ENCODE measurements at places on chromosomes 2 and 18.

DNA sequence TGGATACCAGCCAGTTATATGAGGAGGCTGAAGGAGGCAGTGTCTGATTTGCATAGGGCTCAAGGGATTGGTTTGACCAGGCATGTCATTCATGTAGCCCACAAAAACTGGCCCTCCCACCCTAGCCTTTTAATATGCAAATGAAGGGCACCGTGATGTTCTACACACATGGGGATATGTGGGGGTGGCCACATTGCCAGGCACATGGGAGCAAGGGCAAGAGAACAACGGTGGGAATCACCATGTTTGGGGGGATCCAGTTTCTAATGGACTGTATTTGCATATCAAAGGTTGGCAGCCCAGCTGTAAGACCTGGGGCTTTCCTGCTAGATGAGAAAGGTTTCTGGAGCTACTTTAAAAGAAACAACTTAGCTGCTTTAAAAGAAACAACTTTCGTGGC lies 65.1 kb upstream of the SLC25A52 start:
- no peak for DNase-seq

DNA sequence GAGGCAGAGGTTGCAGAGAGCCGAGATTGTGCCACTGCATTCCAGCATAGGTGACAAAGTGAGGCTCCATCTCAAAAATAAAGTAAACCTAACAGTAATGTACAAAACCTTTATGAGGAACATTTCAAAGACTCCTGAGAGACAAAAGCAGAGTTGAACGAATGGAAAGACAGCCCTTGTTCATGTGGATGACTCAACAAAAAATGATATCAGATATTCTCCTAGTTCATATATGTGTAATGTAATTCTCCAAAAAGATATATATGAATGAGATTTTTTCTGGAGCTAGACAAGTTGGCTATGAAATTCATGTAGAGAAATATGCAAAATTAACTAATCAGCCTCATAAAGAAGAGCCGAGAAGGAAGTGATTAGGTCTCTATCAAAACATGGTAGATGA lies 61.7 kb downstream of the KIAA1328 start:
- DNase-seq = no peak

- no peak for DNase-seq
These were observed 74.9 kb downstream of the SGPP2 start for GRCh38 chr2:222499226-222499625.

GRCh38 chr18:76491473-76491775 lies 3.6 kb downstream of the ZNF516 start:
- DNase-seq = peak; percentile 50

- DNase-seq = peak; percentile 45
These were observed 49.2 kb downstream of the SIGLEC15 start for GRCh38 chr18:45874491-45875184.

GRCh38 chr18:22933966-22934423 lies 867 bp downstream of the RBBP8 start:
- no peak for DNase-seq

- DNase-seq = no peak
These were observed 481 bp downstream of the TMEM177 start for GRCh38 chr2:119679526-119679837.

DNA sequence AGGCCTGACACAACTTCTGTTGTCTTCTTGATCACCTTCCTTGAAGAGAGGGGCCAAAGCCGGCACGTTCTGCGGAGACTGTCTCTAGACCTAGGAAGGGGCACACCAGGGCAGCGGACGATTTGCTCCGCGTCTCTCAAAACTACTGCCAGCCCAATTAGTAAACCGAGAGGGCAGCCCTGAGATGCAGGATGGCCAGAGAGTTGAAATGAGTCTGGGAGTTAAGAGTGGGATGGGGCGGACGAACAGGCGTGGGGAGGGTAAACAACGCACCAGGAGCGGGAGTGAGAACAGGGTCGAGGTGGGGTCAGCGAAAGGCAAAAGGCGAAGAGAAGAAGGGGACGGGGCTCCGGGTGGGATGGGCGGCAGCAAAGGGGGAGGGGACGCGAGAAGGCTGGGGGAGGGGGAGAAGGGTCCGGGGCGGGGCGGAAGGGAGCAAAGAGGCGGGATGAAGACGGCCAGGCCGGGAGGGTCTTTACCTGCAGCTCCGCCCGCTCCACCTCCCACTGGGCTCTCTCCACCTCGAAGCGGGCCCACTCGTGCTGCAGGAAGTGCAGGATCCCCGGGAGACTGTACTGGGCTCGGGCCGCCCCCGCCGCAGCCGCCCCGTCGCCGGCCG lies 476 bp downstream of the STRN start:
- DNase-seq = peak; percentile 5

- no peak for DNase-seq
These were observed 187.2 kb downstream of the BCL11A start for GRCh38 chr2:60366135-60366712.

- no peak for DNase-seq
These were observed 4.2 kb upstream of the ATP6V1B1 start for GRCh38 chr2:70931376-70932000.

- no peak for DNase-seq
These were observed 262.4 kb downstream of the NDUFA10 start for GRCh38 chr2:239762655-239763269.

DNA sequence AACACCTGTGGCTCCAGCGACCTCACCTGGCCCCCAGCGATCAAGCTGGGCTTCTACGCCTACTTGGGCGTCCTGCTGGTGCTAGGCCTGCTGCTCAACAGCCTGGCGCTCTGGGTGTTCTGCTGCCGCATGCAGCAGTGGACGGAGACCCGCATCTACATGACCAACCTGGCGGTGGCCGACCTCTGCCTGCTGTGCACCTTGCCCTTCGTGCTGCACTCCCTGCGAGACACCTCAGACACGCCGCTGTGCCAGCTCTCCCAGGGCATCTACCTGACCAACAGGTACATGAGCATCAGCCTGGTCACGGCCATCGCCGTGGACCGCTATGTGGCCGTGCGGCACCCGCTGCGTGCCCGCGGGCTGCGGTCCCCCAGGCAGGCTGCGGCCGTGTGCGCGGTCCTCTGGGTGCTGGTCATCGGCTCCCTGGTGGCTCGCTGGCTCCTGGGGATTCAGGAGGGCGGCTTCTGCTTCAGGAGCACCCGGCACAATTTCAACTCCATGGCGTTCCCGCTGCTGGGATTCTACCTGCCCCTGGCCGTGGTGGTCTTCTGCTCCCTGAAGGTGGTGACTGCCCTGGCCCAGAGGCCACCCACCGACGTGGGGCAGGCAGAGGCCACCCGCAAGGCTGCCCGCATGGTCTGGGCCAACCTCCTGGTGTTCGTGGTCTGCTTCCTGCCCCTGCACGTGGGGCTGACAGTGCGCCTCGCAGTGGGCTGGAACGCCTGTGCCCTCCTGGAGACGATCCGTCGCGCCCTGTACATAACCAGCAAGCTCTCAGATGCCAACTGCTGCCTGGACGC lies 4.9 kb downstream of the GPR35 start:
- DNase-seq = no peak

- DNase-seq = no peak
These were observed 9.6 kb downstream of the CHMP1B start for GRCh38 chr18:11860594-11861450.

DNA sequence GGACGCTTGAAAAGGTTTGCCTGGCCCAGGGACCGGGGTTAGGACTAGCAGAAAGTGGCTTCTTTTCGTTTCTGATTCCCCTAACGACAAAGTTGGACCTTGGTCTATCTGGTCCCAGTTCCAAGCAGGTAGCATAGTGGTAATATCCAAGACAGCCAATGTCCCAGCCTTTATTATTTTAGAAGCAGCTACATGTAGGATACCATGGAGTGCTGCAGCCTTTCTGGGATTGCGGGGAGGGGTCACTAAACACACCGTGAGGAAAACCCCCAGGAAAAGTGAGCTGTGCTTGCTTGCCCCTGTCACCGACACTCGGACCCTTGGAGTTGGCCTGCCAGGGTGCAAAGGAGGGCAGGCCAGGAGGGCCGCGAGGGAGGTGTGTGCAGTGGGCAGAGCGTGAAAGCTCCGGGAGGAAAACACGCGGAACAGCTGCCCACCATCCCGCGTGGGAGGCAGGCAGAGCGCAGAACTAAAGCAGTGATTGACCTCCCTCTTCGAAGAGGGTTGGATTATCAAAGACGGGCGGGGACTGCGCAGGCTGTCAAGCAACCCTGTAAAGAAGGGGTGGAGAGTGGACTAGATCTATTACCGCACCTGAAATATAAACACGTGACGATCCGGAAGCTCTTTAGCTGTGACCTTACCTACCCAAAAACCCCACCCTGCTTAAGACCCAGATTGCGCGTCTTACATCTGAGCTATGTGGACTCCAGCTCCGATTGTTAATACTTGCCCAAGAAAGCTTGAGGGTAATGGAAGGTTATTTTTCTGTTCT lies 624 bp upstream of the MAP4K3 start:
- peak; percentile 21 for DNase-seq

- DNase-seq = no peak
These were observed 44.7 kb downstream of the NEDD4L start for GRCh38 chr18:58088691-58089065.

DNA sequence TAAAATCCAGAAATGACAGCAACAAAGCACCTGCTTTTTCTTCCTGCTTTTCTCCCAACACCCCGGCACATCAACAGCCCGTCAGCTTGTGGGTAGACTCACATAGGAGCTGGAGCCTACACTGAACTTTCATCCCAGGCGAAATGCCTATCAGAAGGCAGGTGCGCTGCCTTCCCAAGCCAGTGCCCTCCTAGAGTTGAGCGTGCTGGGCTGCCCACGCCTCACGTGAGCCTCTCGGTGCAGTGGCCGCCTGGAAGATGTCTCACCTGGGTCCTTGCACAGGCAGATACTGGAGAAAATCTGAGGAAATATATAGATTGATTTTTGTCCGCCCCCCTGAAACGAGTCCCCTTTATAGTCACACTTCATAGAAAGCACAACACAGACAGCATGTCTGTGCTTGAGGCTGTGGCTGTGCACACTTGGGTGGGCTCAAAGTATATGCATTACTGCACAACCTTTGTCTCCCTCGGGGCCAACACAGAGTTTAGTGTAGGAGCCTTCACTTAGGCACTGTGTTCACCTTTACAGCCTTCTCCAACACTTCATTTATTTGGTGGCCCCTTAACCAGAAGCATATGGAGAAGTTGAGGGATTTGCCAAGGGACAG lies 112.5 kb downstream of the SMAD7 start:
- no peak for DNase-seq

- DNase-seq = no peak
These were observed 57.9 kb downstream of the HDLBP start for GRCh38 chr2:241257419-241258032.

- DNase-seq = no peak
These were observed 46.6 kb downstream of the TSPYL6 start for GRCh38 chr2:54209379-54209778.

- no peak for DNase-seq
These were observed 474.8 kb upstream of the RAB6C start for GRCh38 chr2:129504646-129505045.

DNA sequence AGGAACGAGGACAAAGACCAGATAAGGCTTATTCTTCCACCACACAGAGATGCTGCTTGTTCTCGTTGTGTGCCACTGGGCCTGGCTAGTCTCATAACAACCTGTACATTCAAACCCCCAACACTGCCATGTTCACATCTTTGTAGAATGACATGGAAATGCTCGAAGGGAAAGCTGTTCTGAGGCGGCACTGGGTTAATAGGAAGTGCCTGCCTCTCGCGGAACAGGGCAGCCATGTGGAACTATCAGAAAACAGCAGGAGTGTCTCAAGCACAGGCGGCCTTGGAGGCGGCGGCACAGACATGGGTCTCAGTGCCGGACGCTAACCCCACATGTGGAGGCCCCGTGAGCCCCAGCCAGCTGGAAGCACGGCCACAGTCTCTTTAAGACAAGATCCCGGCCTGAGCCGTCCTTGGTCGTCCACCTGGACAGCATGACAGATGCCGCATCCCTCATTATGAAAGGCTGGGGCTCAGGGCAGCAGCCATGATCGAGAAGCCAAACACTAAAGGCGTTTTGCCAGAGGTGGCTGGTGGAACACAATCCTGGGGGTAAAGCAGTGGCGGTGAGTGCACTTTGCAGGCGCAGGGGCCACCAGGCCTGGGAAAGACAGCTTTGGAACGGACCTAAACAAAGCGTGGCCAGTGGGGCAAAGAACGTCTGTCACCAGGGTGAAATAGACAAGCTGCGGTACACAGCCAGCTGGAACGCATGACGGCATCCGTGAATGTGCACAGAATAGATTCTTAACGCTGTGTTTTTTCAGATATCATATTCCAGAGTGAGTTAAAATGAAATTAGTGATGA lies 161.0 kb downstream of the HDAC4 start:
- DNase-seq = no peak

DNA sequence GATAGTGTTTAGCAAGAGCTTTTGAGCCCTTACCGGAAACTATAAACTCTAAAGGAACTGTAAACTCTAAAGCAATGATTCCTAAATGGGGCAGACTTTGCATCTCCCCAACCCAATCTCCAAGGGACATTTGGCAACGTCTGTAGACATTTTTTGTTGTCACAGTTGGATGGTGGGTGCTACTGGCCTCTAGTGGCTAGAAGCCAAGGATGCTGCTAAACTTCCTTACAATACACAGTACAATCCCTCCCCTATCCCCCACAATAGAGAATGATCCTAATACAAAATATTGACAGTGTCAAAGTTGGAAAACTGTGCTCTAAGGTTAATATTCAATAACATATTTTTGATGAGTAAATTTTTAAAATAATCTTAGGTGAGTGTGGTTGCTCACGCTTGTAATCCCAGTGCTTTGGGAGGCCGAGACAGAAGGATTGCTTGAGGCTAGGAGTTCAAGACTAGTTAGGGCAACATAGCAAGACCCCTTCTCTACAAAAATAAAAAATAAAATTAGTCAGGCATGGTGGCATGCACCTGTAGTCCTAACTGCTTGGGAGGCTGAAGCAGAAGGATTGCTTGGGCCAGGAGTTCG lies 66.7 kb downstream of the PTPN4 start:
- peak; percentile 38 for DNase-seq

GRCh38 chr2:33032245-33032644 lies 85.5 kb downstream of the LTBP1 start:
- no peak for DNase-seq

DNA sequence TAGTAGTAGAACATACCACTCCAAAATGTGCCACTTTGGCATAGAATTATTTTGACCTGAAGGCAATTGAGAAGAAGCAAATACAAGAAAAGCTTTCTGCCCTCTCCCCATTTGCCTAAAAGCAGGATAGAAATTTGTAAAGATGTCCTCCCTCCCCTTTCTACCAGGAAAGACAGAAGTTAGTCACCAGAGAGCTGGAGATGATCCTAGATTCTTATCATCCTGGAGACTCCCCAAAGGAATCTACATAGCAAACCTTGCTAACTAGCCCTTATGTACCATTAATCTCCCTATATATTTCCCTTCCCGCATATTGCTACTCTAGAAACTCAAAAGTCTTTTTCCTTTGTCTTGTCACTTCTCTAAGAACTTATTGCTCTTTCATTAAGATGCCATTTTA lies 12.6 kb upstream of the TMEM37 start:
- no peak for DNase-seq

DNA sequence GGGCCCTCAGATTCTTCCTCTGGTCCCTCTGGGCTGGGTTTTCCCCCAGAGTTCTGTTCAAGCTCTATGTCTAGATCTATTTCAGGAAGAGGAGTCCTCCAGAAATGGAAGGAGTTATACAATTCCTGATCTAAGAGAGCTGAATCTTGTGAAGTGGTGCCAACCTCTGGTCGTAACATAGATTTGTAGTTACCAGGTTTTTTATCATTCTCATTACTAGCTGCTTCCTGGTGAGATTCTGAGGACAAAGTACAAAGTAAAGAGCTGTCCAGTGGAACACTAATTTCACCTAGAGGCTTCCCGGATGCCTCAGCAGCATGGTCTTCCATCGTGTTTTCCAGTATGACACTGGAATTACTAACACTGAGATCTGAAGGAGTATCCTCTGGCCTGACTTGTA lies 44.1 kb downstream of the PPP4R1 start:
- no peak for DNase-seq

GRCh38 chr2:105600949-105601794 lies 143.5 kb upstream of the NCK2 start:
- DNase-seq = no peak

All from stimulated activated CD4-positive, alpha-beta T cell treated with anti-CD3 and anti-CD28 coated beads, Interleukin-12 subunit alpha, Interleukin-12 subunit beta, amount 100 ng/mL, for 48 hours (primary cell).